Stimulated activated CD8-positive, alpha-beta memory T cell treated with anti-CD3 and anti-CD28 coated beads, Interleukin-15, amount 100 ng/mL, for 1 hour (primary cell): ENCODE measurements at places on chromosomes 4 and X.

- no peak for DNase-seq
Observed at GRCh38 chrX:2546496-2546895, 45.7 kb upstream of the DHRSX start.

GRCh38 chrX:101415180-101416145 lies 7.4 kb downstream of the HNRNPH2 start:
- no peak for DNase-seq

DNA sequence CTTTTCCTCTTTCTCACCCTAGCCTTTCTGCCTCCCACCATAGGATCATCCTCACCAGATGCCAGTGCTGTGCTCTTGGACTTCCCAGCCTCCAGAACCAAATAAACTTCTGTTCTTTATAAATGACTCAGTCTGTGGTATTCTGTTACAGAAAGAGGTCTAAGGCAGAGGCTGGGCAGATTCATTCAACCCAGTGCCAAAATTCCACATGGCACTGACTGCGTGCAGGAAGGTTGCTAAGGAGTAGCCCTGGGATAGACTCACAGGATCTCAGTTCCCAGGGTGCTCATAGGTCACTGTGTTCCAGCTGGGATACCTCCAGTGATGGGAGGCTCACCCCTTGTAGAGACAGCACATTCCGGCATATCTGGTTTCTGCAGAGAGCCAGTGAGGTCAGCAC lies 22.0 kb downstream of the SORCS2 start:
- no peak for DNase-seq

DNA sequence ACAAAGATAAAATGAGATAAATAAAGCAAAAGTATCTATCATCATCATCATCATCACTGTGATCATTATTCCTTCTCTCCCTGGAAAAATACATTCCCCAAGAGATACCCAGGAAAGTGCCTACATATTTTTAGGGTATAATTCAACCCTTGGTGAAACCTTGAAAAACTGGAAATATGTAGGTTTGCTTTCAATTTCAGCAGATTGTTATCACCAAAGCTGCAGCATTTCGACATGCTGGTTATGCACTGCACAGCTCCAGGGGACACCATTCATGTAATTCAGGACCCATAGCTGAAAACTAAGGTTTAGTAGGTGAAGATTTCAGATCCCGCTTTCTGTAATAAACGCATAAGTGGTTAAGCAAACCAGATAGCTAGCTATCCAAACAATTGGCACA lies 28.4 kb upstream of the FBXW7 start:
- no peak for DNase-seq

DNA sequence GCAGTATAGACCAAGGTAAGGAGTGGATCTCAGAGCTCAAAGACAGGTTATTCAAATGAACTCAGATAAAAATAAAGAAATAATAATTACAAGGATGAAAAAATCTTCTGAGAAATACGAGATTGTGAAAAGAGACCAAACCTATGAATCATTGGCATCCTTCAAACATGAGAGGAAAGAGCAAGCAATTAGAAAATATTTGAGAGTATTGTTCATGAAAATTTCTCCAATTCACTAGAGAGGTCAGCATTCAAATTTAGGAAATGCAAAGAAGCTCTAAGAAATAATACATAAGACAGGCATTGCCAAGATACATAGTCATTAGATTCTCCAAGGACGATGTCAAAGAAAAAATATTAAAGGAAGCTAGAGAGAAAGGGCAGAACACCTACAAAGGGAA lies 93.5 kb upstream of the GALNTL6 start:
- no peak for DNase-seq

- DNase-seq, result no peak
Observed at GRCh38 chr4:88759895-88760290, 62.3 kb upstream of the NAP1L5 start.
